Bronchus fibroblast of lung (primary cell): ENCODE measurements at places on chromosomes 5 and 9. TPM values are rescaled to one million over a fixed set of nuclear protein-coding genes. Genes with fewer than 3 reads are reported as not detected.

Gene EGFL7
- total RNA-seq = 2.1 and 2.4 TPM in 2 replicates

Gene PAEP
- not detected in 2 replicates for total RNA-seq

Gene DNLZ
- total RNA-seq = 53.7 and 65.4 TPM in 2 replicates

Gene IFNB1
- total RNA-seq = not detected in 2 replicates

Gene RIMOC1
- 9.7 and 11.9 TPM in 2 replicates for total RNA-seq

Gene GPR151
- not detected in 2 replicates for total RNA-seq

Gene PCDHB4
- total RNA-seq = not detected in 2 replicates

Gene IL33
- total RNA-seq = 0.15 and 0.17 TPM in 2 replicates

Gene IL13
- not detected in 2 replicates for total RNA-seq

Gene GPRIN1
- 9.2 and 9.7 TPM in 2 replicates for total RNA-seq

Gene FBP1
- total RNA-seq = not detected in 2 replicates

Gene TAF11L10
- not detected in 2 replicates for total RNA-seq

Gene TMCO6
- total RNA-seq = 10.6 and 14.6 TPM in 2 replicates

Gene GDNF
- total RNA-seq = not detected in 2 replicates

Gene GZMA
- not detected in 2 replicates for total RNA-seq

Gene C7
- 3.0 and 3.4 TPM in 2 replicates for total RNA-seq

Gene TMEM171
- total RNA-seq = 2.2 and 3.0 TPM in 2 replicates
